ENCODE measurements at places on chromosomes 3 and 15.

- no peak for DNase-seq
These were observed 114.4 kb downstream of the FOXP1 start for GRCh38 chr3:71469138-71469435.

- no peak for DNase-seq
These were observed 24.6 kb upstream of the DMXL2 start for GRCh38 chr15:51647128-51647562.

DNA sequence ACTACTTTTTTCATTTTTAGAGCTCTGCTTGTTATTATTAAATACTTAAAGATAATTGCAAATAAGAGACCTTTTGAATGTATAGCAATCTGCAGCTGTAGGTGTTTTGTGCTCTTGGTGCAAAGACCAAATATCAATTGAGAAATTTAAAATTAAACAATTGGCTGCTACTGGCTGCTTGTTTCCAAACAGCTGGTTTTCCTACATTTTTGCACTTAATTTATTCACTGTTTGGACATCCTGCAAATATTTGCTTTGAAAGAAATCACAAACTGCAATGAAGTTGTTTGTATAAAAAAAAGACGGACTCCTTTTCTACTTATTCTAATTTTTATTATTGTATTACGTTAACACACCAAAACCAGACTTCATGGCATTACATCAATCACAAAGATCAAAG lies 35.6 kb downstream of the MED12L start:
- no peak for DNase-seq

DNA sequence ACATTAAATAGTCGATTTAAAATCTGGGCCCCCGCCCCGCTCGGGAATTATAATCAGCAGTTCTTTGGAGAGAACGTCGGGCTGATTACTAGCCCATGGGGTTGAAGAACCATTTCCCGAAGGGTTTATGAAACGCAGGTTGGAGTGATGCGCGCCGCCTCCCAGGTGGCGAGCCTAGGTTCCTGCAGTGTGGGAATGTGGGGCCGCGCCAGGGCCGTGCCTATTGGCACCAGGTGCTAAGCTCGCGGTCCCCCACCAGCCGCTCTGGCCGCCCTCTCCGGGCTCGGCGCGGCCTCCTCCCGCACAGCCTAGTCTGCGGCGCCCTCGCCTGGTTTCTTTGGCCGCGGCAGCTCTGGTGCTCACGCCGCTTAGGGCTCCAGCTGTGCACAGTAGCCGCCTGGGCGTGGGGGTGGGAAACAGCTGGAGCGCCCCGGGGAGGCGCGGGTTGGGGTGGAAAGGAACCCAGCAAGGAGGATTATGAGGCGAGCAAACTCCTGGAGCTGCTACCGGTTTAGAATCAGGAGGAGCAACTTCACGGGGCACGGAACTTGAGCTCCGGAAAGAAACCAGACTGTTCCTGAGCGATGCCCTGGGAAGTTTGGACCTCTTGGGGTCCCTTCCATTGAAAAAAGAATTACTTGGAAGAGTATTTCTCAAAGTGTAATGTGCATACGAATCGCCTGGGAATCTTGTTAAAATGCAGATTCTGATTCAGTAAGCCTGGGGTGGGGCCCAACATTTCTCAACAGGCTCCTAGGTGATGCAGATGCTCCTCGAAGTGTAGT lies 5.6 kb upstream of the MECOM start:
- DNase-seq, result peak; percentile 57

GRCh38 chr3:48983096-48983495 lies 6.9 kb upstream of the P4HTM start:
- DNase-seq, result no peak

DNA sequence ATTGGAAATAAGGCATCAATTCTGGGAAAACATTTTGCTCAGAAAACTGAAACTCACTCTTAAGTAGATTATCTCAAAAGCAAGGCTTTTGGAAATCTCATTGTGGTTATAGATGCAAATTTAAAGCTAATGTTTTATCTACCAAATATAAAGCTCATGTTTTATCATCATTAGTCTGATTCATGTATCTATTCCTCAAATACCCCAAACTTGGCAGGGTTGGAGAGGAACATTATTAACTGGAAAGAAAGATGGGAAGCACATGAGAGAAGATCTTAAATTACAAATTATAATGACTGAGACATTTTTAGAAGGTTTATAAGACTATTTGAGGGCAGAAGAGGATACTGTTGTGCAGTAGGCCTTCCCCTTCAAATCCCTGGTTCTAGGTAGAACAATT lies 137.3 kb upstream of the TGFBR2 start:
- DNase-seq, result no peak

DNA sequence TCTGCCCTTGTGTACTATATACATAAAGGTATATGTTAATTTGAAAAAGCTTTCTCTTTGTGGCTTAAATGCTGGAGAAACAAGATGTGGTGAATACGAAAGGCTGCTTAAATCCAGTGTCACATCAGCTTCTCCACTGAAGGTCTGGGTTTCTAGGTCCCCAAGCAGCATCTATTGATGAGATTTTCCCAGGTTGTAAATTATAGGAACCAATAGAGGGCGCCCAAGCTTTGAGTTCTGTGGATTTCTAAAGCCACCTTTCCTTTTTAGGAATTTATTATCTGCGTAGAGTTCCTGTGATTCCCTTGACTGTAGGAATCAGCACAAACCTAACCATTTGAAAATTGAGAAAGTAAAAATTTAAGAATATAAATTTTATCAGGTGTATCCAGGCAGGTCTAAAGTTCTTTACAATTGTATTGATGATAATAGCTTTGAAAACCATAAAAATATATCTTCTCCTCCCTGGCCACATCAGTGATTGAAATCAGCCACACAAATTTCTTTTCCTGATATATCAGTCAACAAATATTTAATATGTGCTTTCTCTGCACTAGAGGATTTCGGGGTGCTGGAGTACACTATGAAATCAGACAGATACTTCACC lies 88.3 kb upstream of the ADAMTSL3 start:
- DNase-seq, result no peak

- DNase-seq, result no peak
These were observed 111.2 kb upstream of the RPL32 start for GRCh38 chr3:12952343-12953200.

- DNase-seq, result no peak
These were observed 160.7 kb downstream of the STAC start for GRCh38 chr3:36540888-36541518.

All from stimulated activated naive CD8-positive, alpha-beta T cell treated with anti-CD3 and anti-CD28 coated beads, Interleukin-15, amount 100 ng/mL, for 72 hours (primary cell).